ENCODE measurements at places on chromosomes 5 and 9.
A peak's percentile ranks its signal among the peaks of the same experiment; 100 is the strongest.

- no peak for DNase-seq
Measured at GRCh38 chr5:52945040-52945439, 44.1 kb upstream of the ITGA2 start.

GRCh38 chr5:143641549-143642355, 170.2 kb upstream of the HMHB1 start:
- DNase-seq = no peak

- no peak for DNase-seq
Measured at GRCh38 chr5:16858151-16858550, 77.9 kb downstream of the MYO10 start.

DNA sequence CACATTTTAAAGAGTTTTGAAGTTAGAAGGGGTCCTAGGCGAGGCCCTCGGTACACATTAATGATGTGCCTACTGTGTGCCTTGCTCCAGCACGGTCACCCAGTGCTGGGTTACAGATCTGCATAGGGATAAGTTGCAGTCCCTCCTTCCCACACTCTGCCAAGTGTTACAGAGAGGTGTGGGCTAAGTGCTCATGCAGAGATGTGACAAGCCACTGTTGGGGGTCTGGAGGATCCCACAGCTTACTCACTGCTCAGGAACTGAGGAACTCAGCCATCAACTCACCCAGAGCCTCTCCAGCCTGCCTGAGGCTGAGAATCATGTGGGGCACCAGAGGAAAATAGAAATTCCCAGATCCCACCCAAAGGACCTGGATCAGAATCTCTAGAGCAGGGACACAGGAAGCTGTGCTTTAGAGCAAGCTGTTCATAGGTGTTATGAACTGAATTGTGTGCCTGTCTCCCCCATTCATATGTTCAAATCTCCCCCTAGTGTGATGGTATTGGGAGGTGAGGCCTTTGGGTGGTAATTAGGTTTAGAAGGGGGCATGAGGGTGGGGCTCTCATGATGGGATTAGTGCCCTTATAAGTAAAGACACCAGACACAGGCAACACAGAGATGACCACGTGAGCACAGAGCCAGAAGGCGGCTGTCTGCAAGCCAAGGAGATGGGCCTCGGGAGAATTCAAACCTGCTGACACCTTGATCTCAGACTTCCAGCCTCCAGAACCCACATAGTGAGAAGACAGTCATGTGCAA, 164.1 kb downstream of the HSD17B3 start:
- DNase-seq = no peak

GRCh38 chr5:180803181-180804128, 849 bp upstream of the MGAT1 start:
- peak; percentile 76 for DNase-seq

- no peak for DNase-seq
Measured at GRCh38 chr5:137310051-137310730, 188.9 kb downstream of the SPOCK1 start.

- DNase-seq = no peak
Measured at GRCh38 chr9:134597957-134598883, 43.4 kb upstream of the COL5A1 start.

DNA sequence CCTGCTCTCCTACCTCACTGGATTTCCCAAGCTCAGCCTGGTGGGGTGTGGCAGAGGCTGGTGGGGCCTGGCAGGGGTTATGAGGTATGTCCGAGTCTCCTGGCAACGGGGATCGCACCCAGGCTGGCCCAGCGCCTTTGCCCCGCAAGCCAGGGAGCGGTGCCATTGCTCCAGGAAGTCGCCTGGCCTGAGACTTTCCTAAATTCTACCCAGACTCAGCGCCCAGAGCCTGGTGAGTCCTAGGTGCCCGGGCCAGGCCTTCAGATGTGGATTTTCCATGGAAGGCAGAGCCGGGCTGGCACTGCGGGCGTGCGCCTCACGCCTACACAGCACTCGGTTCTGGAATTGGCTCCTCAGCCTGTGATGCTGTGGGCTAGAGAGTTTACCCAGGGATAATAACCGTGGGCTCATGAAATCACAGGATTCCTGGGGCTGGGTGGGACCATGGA, 155.4 kb upstream of the COL5A1 start:
- DNase-seq = no peak

- no peak for DNase-seq
Measured at GRCh38 chr5:127660047-127660733, 11.3 kb downstream of the CTXN3 start.

- no peak for DNase-seq
Measured at GRCh38 chr9:129359916-129360536, 182.0 kb upstream of the IER5L start.

- DNase-seq = no peak
Measured at GRCh38 chr5:65157906-65158603, 323.7 kb downstream of the ADAMTS6 start.

DNA sequence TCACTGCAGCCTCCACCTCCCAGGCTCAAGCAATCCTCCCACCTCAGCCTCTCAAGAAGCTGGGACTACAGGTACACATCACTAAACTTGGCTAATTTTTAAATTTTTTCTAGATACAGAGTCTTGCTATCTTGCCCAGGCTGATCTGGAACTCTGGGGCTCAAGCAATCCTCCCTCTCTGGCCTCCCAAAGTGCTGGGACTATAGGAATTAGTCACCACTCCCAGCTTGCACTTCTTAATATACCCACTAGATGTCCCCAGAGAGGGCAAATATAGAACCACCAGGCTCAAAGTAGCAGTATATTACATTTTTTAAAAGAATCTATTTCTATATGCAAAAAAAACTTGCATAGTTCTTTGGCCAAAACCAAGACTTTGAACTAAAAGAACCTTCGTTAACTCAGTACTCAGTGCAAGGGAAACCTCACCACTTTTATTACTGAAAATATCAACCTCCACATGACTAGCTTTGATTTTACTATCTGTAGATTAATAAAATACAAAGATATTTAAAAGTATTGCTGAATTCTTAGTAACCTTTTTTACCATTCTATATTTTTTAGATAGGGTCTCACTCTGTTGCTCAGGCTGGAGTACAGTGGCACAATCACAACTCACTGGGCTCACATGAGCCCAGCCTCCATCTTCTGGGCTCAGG, 25.8 kb upstream of the HSD17B3 start:
- DNase-seq = no peak

DNA sequence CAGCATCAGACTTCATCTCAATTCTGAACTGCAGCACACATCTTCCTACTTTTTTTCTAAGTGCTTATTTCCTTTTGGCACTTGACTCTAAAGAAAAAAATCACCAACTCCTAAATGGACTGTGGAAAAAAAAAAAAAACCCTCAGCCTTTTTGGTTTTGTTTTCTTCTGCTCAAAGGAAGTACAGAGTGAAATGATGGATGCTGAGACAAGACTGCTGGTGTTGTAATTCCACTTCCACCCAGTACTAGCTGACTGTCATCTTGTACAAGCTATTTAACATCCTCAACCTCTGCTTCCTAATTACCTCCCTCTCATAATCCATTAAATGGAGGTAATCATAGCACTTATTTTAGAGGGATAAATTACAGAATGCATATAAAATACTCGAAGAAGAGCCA, 171.5 kb upstream of the GNA14 start:
- no peak for DNase-seq

GRCh38 chr5:20276061-20276958, 288.3 kb upstream of the CDH18 start:
- DNase-seq = no peak

- no peak for DNase-seq
Measured at GRCh38 chr9:114130141-114130540, 25.2 kb upstream of the COL27A1 start.

DNA sequence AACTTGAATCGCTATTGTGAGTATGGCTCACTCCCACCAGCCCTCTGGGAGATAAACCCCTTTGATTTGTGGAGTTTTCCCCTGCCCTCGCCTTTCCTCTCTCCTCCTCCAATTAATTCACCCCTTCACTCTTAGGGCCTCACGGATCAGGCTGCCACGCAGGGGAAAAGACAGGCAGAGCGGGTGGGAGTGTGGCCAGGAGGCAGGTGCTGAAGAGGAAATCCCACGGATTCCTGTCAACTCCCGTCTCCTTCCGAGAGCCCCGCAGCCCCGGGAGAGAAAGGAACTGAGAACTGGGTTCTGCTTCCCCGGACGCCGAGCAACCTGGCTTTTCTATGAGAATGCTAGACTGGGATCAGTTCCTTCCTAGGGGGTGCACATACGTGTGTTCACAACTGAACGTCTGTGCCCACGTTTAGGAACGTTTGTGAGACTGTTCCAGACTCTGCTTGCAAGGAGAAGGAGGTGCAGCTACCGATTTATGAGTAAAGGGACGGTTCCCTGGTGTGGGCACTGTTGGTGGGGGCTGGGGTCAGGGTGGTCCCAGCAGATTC, 314.5 kb upstream of the TLE4 start:
- DNase-seq = no peak

DNA sequence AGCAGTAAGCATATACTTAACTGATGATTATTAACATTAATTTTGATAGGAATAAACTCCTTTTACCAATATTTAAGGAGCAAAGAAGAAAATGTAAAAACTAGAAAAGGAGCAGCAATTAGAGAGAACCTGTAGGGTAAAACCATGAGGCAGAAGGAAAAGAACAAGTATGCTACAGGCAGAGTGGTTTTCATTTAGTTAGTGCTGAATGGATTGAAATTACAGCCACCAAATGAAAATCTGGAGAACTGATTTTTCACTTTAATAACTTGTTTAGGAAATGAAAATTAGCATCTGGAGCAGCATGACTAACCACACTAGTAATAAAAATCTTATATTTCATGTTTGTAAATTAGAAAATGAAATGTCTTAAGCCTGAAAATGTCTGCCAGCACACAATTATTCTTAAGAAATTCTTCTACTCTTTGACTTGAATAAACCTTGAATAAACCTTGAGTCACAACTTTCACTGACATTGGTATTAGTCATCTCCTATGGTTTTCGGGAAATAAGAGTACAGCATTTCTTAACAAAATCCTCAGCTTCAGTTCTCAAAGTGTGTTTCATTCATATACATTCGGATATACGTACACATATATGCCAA, 1504.9 kb upstream of the C9orf72 start:
- DNase-seq = no peak

DNA sequence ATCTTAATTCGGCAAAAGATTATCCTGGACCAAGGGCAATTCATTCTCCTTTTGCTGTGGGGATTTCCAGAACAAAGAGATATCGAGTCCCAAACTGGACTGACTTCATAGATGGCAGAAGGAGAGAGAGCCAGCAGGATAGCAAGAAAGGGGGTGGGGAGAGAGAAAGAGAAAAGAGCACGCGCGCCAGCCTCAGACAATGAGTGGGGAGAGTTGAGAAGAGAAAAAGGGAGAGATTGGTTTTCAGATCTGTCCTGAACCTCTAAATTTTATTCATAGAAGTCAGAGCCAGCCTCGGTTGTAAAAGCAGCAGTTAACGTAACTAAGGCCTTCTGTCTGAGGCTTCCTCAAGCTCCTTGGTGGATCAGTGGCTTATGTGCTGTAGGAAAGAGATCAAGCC, 55.3 kb upstream of the ALDH1B1 start:
- no peak for DNase-seq

GRCh38 chr5:42621662-42622061, 135.0 kb upstream of the CCDC152 start:
- no peak for DNase-seq

GRCh38 chr5:144205141-144205551, 34.5 kb downstream of the KCTD16 start:
- no peak for DNase-seq

DNA sequence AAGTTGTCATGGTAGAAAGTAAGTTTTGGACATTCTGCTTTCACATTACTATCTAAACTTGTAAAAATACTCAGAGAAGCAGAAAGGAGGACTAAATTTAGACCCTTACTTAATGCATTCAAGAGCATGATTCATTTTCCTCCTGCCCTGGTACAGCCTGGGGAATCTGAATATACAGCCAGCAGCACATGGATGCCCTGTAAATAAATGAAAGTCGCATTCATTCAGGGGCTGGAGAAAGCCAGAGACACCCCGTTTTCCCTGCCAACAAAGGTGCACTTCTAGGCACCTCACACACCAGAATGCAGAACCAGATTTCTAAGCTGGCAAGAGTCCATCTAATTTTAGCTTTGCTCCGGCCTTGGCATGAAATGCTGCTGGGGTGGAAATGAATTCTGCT, 172.7 kb upstream of the KLF9 start:
- no peak for DNase-seq

All from stimulated activated CD4-positive, alpha-beta T cell treated with anti-CD3 and anti-CD28 coated beads, Interleukin-12 subunit alpha, Interleukin-12 subunit beta, amount 100 ng/mL, for 48 hours (primary cell).